GM23248 (cell line): ENCODE measurements at places on chromosomes 2 and 18.

DNA sequence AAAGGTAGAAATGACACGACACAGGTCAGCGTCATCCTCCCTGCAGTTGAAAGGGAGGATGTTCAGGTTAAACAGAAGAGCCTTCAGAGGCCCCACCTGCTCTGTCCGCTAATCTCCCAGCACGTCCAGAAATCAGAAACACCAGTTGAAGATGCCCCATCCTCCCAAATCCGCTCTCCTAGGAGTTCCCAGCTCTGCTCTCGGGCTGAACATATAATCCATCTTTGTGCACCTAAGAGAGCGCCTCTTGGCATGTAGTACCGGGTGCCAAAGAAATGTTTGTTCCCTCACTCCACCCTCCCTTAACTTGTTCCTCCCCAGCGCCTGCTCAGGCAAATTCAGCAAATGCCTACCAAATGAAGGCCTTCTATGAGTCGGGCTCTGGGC lies 145.2 kb upstream of the SMAD2 start:
- DNase-seq = no peak

- DNase-seq = no peak
Measured at GRCh38 chr2:144972676-144973075, 452.8 kb upstream of the ZEB2 start.

GRCh38 chr2:65366595-65367125 lies 65.7 kb downstream of the SPRED2 start:
- DNase-seq = peak; percentile 98

GRCh38 chr2:168698969-168699368 lies 103.5 kb upstream of the NOSTRIN start:
- no peak for DNase-seq

DNA sequence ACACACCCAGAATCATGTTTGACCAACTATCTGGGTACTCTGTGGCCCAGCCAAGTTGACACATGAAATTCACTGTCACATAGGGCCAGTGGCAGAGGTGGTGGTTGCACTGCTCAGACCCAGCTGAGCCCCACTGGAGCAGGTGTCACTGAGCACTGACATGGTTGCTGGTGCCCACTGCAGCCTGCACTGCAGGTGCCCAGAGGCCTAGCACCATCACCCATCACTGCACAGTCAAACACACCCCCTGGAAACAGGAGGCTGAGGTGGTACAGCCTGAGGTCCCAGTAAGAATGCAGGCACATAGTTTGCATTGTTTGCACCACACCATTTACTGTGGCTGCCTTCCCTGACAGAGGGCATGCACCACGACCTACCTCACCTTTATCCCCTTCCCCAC lies 278.7 kb upstream of the MGAT5 start:
- no peak for DNase-seq

GRCh38 chr2:136019306-136019705 lies 33.9 kb upstream of the DARS1 start:
- DNase-seq = no peak

GRCh38 chr18:9991011-9992000 lies 77.5 kb downstream of the VAPA start:
- DNase-seq = no peak

DNA sequence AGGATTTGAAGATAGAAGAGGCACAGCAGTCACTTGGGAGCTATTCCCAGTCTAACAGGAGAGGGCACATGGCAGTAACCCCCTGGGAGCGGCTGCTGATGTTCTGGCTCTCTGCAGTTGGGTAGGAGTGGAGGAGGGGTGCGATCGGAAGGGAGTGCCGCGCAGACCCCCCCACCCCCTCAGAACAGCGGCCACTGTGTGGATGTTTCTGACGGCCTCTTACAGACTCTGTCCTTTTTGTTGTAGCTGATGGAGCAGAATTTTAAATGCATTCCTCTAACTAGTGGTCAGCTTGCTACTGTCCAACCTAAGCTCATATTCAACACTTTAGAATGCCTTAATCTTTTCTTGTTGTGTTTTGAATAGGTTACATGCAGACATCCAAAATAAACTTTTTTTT lies 127.9 kb downstream of the AGAP1 start:
- no peak for DNase-seq

- DNase-seq = no peak
Measured at GRCh38 chr2:134683561-134684112, 35.2 kb downstream of the TMEM163 start.
